ENCODE measurements at places on chromosomes 3 and 15. TPM values are rescaled to one million over a fixed set of nuclear protein-coding genes. Genes with fewer than 3 reads are reported as not detected.

TICRR gene
- total RNA-seq: 2.4 TPM

DNA sequence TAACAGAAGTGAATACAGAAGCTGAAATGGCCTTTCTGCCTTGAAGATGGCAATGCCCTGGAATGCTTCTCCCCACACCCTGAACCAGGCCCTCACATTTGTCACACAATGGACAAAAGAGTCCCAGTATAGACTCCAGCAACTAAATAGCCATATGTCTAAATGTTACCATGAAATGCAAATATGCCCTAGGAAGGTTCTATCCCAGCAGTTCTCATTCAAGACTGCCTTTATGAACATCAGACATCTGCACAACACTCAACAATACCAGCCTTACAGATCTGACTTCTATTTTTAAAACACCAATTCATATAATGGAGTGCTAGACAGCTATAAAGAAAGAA, 7.9 kb downstream of the ITGB5 start:
- peaks cover 80% of the 10 kb centered on the region for H3K4me1 ChIP-seq
- H3K4me3 ChIP-seq: no peak overlapping the region
- peak overlapping the region; percentile 91 for H3K27ac ChIP-seq

DPPA2 gene
- total RNA-seq: not detected

HTR3E gene
- not detected for total RNA-seq

- H3K27ac ChIP-seq: peak overlapping the region; percentile 71
- peaks cover 26% of the 10 kb centered on the region for H3K4me1 ChIP-seq
- no peak for DNase-seq
- H3K27me3 ChIP-seq: no peaks in the 10 kb centered on the region
These were observed 19.0 kb downstream of the C2CD4A start for GRCh38 chr15:62085740-62086139.

GRCh38 chr15:40941068-40941527, 12.0 kb downstream of the DLL4 start:
- peak overlapping the region; percentile 58 for H3K4me3 ChIP-seq
- DNase-seq: no peak
- H3K36me3 ChIP-seq: no peaks in the 10 kb centered on the region
- peaks cover 35% of the 10 kb centered on the region for H3K4me1 ChIP-seq
- H3K27ac ChIP-seq: peak overlapping the region; percentile 90

DNA sequence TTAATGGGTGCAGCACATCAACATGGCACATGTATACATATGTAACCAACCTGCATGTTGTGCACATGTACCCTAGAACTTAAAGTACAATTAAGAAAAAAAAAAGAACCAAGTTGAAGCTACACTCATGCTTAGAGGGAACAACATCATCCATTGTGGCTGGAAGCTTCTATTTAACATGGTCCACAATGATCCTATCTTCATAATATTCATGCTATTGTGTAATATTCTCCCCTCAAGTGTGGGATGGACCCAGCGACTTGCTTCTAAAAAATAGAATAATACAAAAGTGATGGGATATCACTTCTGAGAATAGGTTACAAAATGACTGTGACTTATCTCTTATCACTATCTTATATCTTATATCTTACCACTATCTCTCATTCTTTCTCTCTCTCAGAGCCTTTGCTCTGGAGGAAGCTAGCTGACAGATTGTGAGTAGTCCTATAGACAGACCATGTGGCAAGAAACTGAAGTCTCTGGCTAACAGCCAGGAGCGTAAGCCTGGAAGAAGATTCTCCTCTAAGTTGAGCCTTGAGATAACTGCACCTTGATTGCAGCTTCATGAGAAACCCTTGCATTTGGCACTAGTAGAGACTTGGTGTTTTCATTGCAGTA, 198.5 kb upstream of the MRPL3 start:
- H3K27me3 ChIP-seq: no peaks in the 10 kb centered on the region
- no peak for DNase-seq
- H3K4me1 ChIP-seq: peaks cover 3% of the 10 kb centered on the region
- H3K36me3 ChIP-seq: no peaks in the 10 kb centered on the region
- no peak overlapping the region for H3K4me3 ChIP-seq
- no peak overlapping the region for H3K27ac ChIP-seq

DNA sequence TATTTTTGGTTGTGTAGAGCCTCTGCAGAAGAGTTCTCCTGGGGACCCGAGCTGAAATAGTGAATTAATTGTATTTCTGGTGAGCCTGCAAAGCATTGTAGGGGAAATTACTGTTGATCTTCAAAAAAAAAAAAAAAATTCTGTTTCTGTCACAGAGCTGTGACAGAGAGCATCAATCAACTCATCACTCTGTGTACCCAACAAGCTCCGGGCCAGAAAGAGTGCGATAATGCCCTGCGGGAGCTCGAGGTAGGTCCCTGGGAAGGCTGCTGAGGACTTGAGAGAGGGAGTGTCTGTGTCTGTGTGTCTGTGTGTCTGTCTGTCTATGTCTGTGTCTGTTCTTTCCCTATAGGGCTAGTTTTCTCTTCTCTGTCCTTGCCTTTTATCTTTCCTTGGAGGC, 294.4 kb upstream of the TPM1 start:
- DNase-seq: no peak
- peaks cover 34% of the 10 kb centered on the region for H3K4me1 ChIP-seq
- no peaks in the 10 kb centered on the region for H3K36me3 ChIP-seq
- no peak overlapping the region for H3K4me3 ChIP-seq
- H3K27me3 ChIP-seq: no peaks in the 10 kb centered on the region
- H3K27ac ChIP-seq: no peak overlapping the region

- no peak overlapping the region for H3K4me3 ChIP-seq
- H3K27me3 ChIP-seq: no peaks in the 10 kb centered on the region
- no peak overlapping the region for H3K27ac ChIP-seq
- no peak for DNase-seq
- H3K4me1 ChIP-seq: peaks cover 26% of the 10 kb centered on the region
These were observed 26.5 kb upstream of the RYK start for GRCh38 chr3:134277066-134277660.

GRCh38 chr3:186308549-186308948, 53.5 kb downstream of the DGKG start:
- H3K36me3 ChIP-seq: no peaks in the 10 kb centered on the region
- peaks cover 13% of the 10 kb centered on the region for H3K27me3 ChIP-seq
- no peak overlapping the region for H3K4me3 ChIP-seq
- no peak for DNase-seq
- no peak overlapping the region for H3K27ac ChIP-seq

- peak overlapping the region; percentile 66 for H3K27ac ChIP-seq
- DNase-seq: no peak
- H3K36me3 ChIP-seq: peaks cover 13% of the 10 kb centered on the region
- peaks cover 28% of the 10 kb centered on the region for H3K4me1 ChIP-seq
- H3K27me3 ChIP-seq: no peaks in the 10 kb centered on the region
These were observed 124.4 kb upstream of the CGNL1 start for GRCh38 chr15:57251941-57252340.

DNA sequence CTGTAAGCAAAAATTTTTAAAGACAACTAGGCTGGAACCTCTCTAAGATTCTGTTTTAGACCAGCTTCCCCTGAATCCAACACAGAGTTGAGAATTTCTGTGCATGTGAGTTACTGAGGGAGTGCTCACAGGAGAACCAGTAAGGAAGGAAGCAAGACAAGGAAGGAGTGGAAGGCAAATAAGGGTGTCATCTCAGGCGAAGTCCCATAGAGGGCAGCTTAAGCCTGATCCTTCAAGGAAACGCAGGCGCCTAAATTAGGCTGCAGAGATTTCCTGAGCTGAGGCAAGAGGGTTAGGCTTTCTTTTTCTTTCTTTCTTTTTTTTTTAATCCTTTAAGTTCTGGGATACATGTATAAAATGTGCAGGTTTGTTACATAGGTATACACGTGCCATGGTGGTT, 36.2 kb upstream of the COL6A6 start:
- no peak overlapping the region for H3K27ac ChIP-seq
- DNase-seq: no peak
- H3K36me3 ChIP-seq: no peaks in the 10 kb centered on the region
- no peak overlapping the region for H3K4me3 ChIP-seq
- no peaks in the 10 kb centered on the region for H3K4me1 ChIP-seq
- peaks cover 6% of the 10 kb centered on the region for H3K27me3 ChIP-seq

- H3K27ac ChIP-seq: no peak overlapping the region
- peaks cover 28% of the 10 kb centered on the region for H3K27me3 ChIP-seq
- peaks cover 11% of the 10 kb centered on the region for H3K4me1 ChIP-seq
These were observed 191.7 kb upstream of the TLE3 start for GRCh38 chr15:70289191-70289955.

KLHL40 gene
- not detected for total RNA-seq

DNA sequence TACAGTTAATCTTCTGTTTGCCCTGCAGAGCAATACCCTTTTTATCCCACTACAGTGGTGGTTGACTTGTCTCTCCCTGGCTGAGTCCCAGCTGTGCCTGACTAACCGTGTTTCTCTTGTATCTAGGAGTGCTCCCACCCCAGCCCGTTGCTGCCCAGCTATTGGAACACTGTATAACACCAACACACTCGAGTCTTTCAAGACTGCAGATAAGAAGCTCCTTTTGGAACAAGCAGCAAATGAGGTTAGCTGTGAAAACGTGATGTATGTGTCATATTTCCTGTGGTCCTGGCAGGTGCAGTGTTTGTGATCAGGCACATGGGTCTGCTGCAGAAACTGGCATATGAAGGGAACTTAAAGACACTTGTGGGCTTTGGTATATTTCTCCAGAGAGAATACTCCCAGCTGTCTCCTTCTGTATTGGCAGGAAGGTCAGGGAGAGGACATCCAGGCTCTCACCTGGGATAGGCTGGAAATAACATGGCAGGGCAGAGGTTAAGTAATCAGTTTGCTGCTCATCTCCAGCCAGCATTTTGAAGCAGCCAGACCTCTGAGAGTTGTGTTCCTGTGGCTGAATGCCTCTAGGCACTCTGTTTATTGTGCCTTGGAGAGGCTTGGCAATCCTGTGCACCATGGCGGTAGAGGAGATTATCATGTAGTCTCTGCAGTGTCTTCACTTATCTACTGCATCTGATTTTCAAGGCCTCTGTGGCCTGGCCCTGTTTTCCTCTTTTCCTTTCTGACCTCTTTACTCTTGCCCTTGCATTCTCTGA, 34.8 kb downstream of the ATG7 start:
- H3K4me3 ChIP-seq: no peak overlapping the region

- H3K36me3 ChIP-seq: no peaks in the 10 kb centered on the region
- peaks cover 19% of the 10 kb centered on the region for H3K4me1 ChIP-seq
- H3K27me3 ChIP-seq: no peaks in the 10 kb centered on the region
- no peak overlapping the region for H3K4me3 ChIP-seq
- no peak overlapping the region for H3K27ac ChIP-seq
- DNase-seq: peak; percentile 41
These were observed 28.0 kb upstream of the DUSP7 start for GRCh38 chr3:52084216-52084945.

- H3K4me1 ChIP-seq: peaks cover 23% of the 10 kb centered on the region
- peaks cover 35% of the 10 kb centered on the region for H3K36me3 ChIP-seq
- no peak overlapping the region for H3K4me3 ChIP-seq
- H3K27me3 ChIP-seq: no peaks in the 10 kb centered on the region
These were observed 22.7 kb downstream of the SACM1L start for GRCh38 chr3:45711931-45712330.

GRCh38 chr3:170475092-170475685, 56.5 kb downstream of the CLDN11 start:
- no peak for DNase-seq
- no peaks in the 10 kb centered on the region for H3K27me3 ChIP-seq
- peaks cover 25% of the 10 kb centered on the region for H3K4me1 ChIP-seq
- H3K36me3 ChIP-seq: no peaks in the 10 kb centered on the region
- no peak overlapping the region for H3K4me3 ChIP-seq

DNA sequence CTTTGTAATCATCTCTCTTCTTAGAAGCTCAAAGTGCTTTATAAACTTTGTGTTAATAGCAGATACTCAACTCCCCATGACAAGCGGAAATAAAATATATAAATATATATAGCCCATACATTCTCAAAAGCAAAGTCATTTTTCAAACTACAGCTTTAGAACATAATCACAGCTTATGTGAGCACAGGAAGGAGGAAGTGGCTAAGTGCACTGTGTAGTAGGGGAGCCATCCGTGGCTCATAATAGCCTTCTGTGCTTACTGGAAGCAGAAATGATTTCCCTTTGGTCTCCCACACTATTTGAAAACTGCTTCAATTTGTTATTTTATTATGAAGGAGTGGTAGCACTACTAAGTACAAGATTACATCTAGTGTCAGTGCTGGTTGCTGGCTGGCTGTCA, 151.4 kb upstream of the ARL6 start:
- no peak overlapping the region for H3K27ac ChIP-seq
- H3K4me3 ChIP-seq: no peak overlapping the region
- H3K4me1 ChIP-seq: no peaks in the 10 kb centered on the region
- no peak for DNase-seq
- H3K36me3 ChIP-seq: no peaks in the 10 kb centered on the region

DNA sequence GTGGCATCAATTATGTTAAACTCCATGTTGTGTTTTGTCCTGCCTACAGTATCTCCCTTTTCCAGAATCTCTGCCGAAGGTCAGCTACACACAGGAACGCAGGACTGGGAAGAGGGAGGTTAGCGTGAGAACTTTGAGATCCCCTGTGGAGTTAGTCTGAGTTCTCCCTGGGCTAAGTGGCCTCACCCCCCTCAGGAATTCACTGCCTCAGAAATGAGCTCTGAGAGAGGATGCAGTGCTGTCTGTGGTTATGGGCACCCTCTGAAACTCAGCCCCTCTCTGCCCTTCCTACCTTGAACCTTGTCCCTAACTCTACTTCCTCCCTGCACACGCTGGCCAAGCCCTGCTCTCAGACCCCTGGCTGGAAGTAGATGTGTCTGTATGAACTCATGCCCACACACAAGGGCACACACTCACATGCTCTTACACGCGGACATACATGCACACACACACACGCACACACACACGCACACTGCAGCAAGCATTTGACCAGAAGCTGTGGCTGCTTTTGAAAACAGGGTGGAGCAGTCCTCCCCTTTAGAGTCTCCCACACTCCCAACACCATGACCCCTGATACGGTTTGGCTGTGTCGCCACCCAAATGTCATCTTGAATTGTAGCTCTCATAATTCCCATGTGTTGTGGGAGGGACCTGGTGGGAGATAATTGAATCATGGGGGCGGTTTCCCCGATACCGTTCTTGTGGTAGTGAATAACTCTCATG, 5.3 kb upstream of the VIPR1 start:
- peaks cover 23% of the 10 kb centered on the region for H3K27me3 ChIP-seq
- H3K4me3 ChIP-seq: peak overlapping the region; percentile 39
- H3K36me3 ChIP-seq: no peaks in the 10 kb centered on the region
- peak overlapping the region; percentile 85 for H3K27ac ChIP-seq

All from chondrocyte (in vitro differentiated cells).